NCI-H1930 (cell line): ENCODE measurements at places on chromosomes 6 and 20.

DNA sequence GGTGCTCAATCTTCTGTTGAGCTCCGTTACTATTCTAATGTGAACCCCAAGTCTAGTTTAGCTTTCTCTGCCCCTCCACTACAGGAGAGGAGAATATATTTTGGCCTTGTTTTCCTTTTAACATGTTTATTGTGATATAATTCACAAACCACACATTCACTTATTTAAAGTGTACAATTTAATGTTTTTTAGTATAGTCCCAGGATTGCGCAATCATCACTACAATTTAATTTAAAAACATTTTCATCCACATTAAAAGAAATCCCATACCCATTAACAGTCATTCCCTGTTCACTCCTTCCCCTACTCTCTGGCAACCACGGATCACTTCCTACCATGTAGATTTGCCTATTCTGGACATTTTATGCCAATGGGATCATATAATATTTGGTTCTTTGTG lies 64.5 kb upstream of the BMP6 start:
- DNase-seq, result no peak

DNA sequence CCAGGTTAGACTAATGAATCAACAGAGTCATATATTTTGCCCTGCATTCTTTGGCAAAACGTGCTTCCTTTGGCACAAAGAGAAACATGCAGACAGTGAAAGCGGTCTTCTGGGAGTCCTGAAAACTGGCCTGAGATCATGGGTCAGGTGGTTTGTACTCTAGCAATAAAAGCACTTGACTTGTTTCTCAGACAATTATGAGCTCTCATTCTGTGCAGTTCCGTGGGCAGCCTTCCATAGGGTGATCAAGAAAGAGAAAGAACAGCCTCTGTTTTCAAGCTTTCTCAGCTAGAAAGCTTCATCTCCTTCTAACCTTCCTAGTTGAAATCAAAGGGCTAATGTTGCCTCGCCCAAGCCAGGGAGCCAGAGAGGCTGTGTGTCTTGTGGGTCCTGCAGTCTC lies 62.7 kb upstream of the ISM1 start:
- DNase-seq, result no peak

DNA sequence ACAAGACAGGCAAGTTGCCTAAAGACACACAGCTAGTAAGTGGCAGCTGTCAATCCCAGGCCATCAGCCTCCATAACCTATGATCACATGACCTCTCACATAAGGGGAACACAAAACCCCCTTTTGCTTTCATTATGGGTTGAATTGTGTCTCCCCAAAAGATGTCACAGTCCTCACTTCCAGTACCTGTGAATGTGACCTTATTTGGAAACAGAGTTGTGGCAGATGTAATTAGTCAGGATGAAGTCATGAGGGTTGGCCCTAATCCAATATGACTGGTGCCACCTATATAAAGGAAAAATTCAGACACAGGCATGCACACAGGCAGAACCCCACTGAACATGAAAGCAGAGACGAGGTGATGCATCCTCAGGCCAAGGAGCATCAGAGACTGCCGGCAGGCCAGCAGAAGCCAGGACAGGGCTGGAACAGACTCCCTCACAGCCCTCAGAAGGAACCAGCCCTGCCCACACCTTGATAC lies 33.6 kb downstream of the GFOD1 start:
- no peak for DNase-seq

GRCh38 chr6:157063176-157063905 lies 260.0 kb downstream of the TMEM242 start:
- DNase-seq, result no peak
